ENCODE measurements at places on chromosomes 5 and 9. TPM values are rescaled to one million over a fixed set of nuclear protein-coding genes. Genes with fewer than 3 reads are reported as not detected.

DNA sequence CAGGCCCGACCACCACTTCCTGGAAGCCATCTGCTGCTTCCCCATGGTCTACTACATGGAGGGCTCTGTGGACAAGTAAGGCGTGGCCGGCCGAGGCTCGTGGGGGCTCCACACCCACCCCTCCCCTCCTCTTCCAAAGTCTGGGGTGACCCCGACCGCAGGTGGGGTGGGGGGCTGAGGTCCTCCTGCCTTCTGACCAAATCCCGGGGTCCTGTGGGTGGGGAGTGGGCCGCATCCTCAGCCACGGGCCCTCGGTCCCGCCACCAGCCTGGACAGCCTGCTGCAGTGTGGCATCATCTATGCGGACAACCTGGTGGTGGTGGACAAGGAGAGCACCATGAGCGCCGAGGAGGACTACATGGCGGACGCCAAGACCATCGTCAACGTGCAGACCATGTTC lies 76.4 kb downstream of the KCNT1 start:
- no peak for DNase-seq

DNA sequence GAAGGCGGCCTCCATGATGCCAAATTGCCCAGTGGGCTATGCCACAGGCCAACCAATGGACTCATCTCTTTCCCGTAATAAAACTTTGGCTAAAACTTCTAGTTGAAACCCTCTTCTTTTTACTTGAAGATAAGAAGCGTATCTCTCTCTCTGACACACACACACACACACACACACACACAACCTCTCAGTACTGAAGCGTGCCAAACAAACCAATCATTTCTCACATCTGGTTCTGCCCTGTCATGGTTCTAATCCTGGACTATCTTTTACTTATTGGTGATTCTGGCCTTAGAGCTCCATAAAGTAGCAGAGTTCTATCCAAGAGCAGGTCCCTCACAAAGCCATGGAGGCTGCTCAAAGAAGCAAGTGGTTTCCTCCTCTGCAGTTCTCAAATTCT lies 64.6 kb downstream of the PTCH1 start:
- DNase-seq: no peak

- DNase-seq: no peak
Observed at GRCh38 chr5:160565376-160565775, 143.7 kb downstream of the PTTG1 start.

- DNase-seq: peak; percentile 67
Observed at GRCh38 chr5:15003511-15003920, 131.9 kb upstream of the ANKH start.

DNA sequence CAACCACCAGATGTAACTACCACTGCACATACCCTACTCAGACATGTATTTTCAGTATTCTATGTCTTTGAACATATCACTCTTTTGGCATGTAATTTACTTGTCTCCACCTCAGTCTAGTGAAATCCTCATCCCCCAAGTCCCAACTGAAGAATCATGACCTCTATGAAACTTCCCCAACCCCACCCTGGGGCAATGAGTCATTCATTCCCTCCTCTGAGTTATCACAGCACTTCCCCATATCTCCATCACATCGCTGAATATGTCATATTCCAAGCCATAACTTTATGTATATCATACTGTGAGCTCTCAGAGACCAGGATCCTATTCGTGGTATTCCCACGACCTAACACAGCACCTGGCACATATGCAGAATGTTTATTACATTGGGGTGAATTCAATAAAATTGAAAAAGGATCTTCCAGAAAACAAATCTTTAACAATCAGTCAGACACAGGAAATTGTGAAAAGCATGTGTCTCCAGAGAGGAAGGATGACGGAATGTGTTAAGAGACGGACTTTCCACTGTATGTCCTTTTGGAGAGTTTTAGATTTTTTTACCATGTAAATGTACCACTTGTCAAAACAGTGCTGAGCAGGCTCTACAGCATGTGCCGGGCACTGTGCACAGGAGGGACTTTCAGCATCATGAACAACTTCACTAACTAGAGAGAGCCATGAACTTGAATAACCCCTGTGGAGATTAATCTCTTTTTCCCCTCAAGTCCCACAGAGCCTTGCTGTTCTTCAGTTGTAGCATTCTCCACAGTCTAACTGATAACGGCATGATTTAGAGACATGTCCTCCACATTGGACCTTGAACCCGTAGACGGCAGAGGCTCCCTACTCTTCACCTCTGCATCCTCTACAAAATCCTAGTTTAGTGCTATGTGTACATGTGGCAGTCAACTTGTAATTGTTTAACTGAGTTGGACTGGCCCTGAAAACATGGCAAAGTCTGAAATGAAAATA lies 213.5 kb downstream of the GLIS3 start:
- no peak for DNase-seq

DNA sequence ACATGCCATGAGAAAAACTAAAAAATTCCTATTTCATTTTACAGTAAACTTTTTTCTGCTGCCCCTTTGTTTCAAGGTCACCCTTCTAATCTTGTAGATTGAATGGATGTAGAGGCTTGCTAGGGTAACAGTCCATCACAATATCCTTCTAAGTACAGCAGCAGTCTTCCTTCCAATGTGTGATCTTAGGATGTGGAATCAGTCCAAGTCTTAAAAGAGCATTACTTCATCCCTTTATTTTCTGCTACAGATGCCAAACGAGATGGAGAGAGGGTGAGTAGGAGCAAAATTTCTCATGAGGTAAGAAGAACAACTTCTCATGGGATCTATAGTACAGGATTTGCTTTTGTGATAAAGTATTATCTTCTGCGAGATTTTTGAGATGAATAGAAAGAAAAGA lies 704 bp upstream of the IL33 start:
- DNase-seq: no peak

DNA sequence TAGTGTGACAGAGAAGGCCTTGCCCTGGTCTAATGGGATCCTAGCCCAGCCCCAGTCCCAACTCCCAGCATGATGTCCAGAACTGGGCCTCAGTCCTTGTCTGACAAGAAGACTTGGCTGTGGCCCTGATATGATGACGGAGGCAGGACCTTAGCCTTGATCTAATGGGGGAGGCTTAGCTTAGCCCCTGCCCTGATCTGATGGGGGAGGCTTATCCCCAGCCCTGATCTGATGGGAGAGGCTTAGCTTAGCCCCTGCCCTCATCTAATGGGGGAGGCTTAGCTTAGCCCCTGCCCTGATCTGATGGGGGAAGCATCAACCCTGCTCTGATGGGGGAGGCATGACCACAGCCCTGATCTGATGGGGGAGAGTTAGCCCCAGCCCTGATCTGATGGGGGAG lies 3.7 kb downstream of the PKN3 start:
- DNase-seq: peak; percentile 59

- DNase-seq: no peak
Observed at GRCh38 chr5:26669523-26669922, 368.9 kb downstream of the CDH9 start.

DNA sequence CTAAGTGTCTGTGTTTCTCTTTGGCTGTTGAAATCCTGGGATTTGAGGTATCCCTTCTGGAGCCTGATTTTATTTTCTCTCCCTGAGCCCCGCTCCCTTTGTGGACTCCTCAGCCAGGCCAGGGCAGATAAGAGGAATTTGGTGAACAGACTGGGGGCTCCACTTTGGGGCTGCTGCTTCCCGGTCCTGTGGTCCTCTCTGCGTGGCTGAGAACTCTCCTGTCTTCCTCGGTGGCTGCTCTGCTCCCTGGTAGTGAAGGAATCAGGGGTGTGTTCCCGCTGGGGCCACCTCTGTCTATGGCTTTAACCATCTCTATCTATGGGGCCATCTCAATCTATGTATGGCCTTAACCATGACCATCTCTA lies 71.7 kb upstream of the SH3PXD2B start:
- DNase-seq: no peak

GRCh38 chr5:32542216-32543059 lies 42.9 kb upstream of the SUB1 start:
- no peak for DNase-seq

Gene PCDHA2
- total RNA-seq: not detected

Gene WWC1
- 29.9 TPM for total RNA-seq

Gene BARHL1
- total RNA-seq: not detected

DNA sequence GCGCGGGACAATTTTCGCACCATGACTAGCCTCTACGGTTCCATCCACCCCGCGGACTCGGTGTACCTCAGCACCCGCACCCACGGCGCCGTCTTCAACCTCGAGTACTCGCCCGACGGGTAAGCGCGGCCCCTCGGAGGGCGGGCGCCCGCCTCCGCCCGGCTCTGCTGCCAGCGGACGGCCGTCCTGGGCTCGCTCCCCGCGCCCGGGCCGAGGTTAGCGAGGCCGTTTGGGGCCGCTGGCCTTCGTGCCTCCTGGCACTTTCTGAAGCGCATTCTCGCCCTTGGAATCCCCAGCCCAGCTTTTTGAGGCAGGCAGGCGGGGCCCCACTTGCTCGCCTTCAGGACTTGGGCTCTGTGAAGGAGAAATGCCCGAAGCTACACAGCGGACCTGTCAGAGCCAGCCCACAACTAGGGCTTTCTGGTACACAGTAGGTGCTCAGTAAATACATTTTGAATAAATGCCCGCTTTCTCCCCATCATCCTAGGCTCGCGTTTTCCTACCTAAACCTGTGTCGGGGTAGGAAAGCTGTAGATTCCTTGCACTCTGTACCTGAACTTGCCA lies 772 bp downstream of the DCAF10 start:
- peak; percentile 68 for DNase-seq

DNA sequence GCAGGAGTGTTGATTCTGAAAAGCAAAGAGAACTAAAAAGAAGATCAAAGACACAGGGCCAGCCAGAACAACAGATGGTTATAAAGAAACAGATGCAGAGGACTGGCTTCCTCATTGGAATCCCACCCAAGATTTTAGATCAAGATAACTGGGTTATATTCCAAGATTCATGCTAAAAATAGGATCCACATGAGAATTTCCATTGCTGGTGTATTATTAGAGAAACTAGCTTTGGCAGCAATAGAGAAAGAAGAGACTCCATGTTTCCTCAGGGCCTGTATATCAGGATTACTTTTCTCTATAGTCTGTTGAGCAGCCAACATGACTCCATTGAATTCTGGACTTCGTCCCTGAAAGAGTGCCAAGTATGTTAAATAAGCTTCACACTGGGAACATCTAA lies 367.3 kb downstream of the TUSC1 start:
- DNase-seq: no peak

GRCh38 chr5:147084702-147085101 lies 150.1 kb upstream of the STK32A start:
- DNase-seq: no peak

DNA sequence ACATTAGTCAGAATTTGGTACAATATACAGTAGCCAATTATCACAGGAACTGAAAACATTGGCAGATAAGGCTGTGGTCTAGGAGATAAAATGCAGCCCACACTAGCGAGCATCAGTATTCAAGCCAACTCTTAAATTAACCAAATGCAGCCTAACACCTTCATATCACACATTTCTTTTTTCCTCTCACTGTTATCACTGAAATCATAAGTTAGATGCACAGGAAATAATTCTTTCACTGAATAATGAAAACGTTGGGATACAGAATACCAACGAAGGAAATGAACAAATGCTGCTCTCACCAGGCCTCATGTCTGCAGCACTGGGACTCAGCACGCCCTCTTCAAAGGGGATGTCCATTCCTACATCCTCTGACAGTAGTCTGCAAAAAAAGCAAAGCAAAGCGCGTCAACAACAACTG lies 109.1 kb upstream of the PCA3 start:
- DNase-seq: no peak

GRCh38 chr9:114028646-114029045 lies 49.5 kb downstream of the AMBP start:
- no peak for DNase-seq

- no peak for DNase-seq
Observed at GRCh38 chr9:98995971-98996504, 52.3 kb downstream of the COL15A1 start.

DNA sequence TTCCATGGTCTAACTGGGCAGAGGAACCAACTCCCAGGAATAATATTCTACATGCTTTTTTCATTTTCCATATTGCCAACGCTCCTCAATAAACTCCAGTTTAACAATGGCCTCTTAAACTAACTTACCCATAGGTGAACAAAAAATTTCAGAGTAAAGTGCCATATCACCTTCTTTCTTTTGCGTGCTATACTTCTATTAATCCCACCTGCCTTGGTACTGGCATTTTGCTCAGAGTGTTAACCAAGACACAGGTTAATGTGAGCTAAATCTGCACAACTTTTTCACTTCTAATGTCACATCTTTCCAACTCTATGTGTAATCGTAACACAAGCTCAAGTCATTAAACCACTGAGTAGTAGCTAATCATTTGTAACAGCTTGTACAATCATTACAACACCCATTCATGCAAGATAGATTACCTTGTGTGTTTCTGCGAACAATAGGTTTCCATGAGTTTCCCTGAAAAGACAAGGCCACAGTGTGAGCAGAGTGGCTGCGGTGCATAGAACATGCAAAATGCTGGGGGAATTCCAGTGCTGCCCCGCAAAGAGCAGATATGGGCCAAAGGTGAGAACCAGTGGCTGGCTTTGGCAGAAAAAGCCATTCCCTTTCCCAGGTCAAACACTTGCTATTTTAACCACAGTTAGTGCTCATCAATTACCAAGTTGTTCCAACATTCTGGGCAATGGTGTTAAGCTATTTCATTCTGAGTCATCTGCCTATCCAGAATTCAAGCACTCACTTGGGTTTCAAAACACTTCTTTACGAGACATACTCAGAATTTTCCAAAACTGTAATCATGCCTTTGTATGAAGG lies 42.8 kb downstream of the TIMD4 start:
- no peak for DNase-seq

DNA sequence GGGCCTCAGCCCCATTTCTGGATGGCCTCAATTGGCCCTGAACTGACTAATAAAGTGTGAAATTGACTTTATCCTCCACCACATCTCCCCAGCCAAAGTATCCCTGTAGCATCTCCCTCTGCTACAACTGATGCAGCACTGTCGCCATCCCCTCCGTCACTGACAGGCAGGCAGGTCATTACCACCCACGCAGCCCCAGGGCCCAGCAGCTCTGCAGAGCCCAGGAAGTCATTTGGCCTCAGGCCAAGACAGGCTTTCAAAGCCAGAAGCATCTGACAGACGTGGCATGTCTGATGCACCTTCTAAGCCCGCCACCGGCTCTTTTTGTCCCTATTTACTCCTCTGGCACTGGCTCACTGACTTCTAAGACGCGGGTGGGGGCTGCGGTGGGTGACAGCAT lies 65.3 kb downstream of the ARHGEF37 start:
- DNase-seq: no peak

DNA sequence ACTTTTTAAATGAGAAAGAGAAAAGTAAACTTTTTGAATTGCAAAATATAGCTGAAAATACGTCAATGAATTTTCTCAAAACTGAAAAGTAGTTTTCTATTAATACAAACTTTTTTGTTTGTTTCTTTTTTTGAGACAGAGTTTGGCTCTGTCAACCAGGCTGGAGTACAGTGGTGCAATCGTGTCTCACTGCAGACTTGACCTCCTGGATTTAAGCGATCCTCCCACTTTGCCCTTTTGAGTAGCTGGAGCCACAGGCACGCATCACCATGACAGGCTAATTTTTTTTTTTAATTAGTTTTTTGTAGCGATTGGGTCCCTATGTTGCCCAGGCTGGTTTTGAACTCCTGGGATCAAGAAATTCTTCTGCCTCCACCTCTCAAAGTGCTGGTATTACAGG lies 610.4 kb downstream of the ELAVL2 start:
- DNase-seq: no peak

Gene FCN2
- not detected for total RNA-seq

- DNase-seq: no peak
Observed at GRCh38 chr9:7342229-7342628, 457.3 kb downstream of the DMAC1 start.

GRCh38 chr9:86687788-86688187 lies 259.5 kb downstream of the GAS1 start:
- DNase-seq: no peak

- DNase-seq: no peak
Observed at GRCh38 chr9:130291474-130291873, 25.9 kb downstream of the HMCN2 start.

Data from suprapubic skin (tissue), 4 donors.